H4 (cell line): ENCODE measurements at places on chromosomes 12 and 14.

GRCh38 chr14:25069879-25070278, 19.9 kb upstream of the STXBP6 start:
- DNase-seq = no peak

DNA sequence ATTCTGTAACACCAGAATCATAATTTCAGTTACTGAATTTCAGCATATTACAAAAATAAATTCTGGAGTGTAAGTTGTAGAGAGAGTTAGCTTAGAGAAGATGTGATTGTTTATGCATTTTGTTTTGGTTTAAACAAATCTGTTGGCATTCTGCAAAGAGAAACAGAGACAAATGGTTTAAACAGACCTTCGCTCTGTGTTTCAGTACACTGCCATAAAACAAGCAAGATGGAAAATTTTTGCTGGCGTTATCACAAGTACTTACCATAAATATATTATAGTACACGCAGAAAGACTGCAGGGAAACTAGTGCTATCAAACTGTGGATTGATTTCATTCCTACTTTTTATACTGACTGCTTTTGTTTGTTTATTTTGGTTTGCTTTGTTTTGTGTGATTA, 850.3 kb upstream of the FOXG1 start:
- no peak for DNase-seq

- DNase-seq = no peak
Measured at GRCh38 chr12:109744986-109745942, 31.6 kb downstream of the FAM222A start.

- no peak for DNase-seq
Measured at GRCh38 chr14:60644666-60645065, 4.6 kb downstream of the SIX1 start.

DNA sequence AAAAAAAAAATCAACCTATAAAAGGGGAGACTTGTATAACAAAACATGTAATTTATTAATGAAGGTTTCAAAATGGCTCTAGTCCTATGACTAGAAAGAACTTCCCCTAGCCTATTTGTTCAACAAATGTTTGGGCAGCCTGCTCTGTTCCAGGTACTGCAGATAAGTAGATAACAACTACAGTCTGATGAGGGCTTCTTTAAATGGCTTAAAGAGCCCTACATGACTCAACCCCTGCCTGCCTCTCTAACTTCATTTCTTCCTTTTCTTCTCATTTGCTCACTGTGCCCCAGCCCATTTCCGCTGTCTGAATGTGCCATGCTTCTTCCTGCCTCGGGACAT, 21.5 kb downstream of the ALDH6A1 start:
- peak; percentile 60 for DNase-seq

DNA sequence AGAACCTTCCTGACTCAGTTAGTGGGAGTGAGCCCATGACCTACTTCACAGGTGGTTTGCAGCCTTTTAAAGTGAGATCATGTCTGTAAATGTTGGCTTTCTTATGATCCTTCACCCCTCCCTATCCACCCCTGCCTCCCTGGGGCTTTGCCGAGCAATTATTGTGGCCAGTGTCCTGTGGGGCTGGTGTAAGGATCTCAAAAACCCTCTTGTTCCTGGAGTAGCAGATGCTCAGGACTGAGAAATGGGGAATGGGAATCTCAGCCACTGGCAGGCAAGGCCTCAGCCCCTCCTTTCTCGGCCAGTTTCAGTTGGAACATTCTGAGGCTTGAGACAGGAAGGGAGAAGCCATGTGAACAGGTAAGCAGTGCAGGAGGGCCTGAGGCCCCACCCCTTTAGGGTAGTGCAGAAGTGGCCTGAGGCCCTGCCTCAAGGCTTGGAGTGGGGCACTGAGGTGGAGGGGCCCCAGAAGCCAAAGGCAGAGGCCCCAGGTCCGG, 53.8 kb downstream of the PLEKHG3 start:
- DNase-seq = peak; percentile 27

DNA sequence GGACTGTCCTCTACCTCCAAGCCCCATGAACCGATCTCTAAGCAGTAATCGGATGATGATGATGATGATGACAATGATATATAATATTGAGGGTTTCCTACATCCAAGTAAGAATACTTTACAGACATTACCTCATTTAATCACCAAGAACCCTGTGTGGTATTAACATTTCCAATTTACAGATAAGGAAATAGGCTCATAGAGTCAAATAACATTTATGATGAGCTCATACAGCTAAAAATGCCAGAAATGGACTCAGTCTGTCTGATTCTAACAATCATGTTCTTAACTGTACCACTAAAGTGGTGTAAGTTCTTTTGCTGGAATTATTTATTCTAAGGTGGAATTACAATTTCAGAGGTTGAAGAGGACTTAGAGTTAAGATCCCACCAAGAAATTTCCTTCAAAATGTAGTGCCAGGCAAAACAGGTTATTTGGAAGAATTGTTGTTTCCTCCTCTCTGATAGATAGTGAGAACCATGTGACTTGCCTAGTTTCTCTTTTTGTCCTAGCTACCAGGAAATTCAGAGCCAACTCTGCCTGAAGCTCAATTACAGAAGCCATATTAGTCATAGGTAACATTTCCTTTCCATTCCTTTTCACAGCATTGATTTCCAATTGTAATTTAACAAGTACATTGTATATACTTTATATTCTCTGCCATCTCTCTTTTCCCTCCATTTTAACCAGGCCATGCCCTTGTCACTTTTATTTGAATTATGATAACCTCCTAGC, 23.8 kb upstream of the CCDC175 start:
- DNase-seq = no peak

DNA sequence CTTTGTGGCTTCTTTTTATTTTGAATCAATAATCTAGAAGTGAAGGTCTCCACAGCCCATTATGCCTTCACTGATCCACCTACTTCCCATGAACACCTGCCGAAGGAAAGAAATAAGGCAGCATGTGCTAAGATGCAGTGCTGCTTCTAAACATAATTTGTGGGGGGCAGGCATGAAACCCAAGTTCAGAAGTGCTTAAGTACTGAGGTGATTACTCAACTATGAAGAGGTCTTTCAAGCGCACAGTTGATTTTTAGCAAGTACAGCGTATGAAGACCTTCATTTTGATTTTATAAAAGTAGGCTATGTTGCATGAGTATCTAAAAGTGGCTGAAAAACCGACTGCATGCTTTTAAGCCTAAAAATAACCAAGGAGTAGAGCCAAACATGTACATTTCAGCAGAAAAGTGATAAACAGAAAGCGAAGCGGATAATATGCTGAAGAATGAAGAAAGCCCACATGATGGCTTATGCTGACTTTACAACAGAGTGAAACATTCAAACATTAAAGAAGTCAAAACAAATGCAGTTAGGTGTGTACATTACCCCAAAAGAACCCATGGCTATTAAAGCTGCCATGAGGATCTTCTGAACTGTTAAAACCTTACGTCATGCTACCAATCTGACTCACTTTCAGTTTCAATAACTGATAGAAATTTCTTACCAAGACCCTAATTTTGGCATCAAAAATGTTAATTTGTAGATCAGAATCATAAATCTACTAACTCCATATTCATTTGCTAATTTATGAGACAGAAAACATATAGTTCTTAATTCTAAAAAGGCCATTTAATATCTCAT, 29.3 kb downstream of the KICS2 start:
- DNase-seq = no peak

GRCh38 chr14:54087376-54087775, 130.8 kb upstream of the BMP4 start:
- no peak for DNase-seq

GRCh38 chr14:101196051-101196712, 292.7 kb upstream of the RTL1 start:
- DNase-seq = no peak
